Smooth muscle cell of the umbilical artery (primary cell): ENCODE measurements at places on chromosomes 5 and 9. TPM values are rescaled to one million over a fixed set of nuclear protein-coding genes. Genes with fewer than 3 reads are reported as not detected.

The ECSCR gene
- total RNA-seq: 0.30 and 0.74 TPM in 2 replicates

The FOXD4 gene
- total RNA-seq: under 0.01 and 0.09 TPM in 2 replicates

The ISL1 gene
- total RNA-seq: 0.30 and 1.4 TPM in 2 replicates

The LIX1 gene
- total RNA-seq: 0.89 TPM in 1 of 2 replicates, not detected in the other

The ASB6 gene
- 13.1 and 19.0 TPM in 2 replicates for total RNA-seq

The CD74 gene
- 0.89 and 1.1 TPM in 2 replicates for total RNA-seq

The SKIC3 gene
- total RNA-seq: 198 and 214 TPM in 2 replicates

The ST6GALNAC6 gene
- total RNA-seq: 20.5 and 25.0 TPM in 2 replicates
